ENCODE measurements at places on chromosomes 2 and 18.

GRCh38 chr18:58779529-58779928 lies 85.1 kb upstream of the ZNF532 start:
- no peak for DNase-seq

- no peak for DNase-seq
Observed at GRCh38 chr2:200469708-200470211, 40.1 kb downstream of the KCTD18 start.

GRCh38 chr2:215716956-215717355 lies 281.1 kb upstream of the FN1 start:
- DNase-seq, result no peak

- DNase-seq, result no peak
Observed at GRCh38 chr2:113209646-113210171, 35.9 kb downstream of the PSD4 start.

- DNase-seq, result no peak
Observed at GRCh38 chr2:83991992-83992391, 467.1 kb downstream of the SUCLG1 start.

GRCh38 chr2:72994282-72994990 lies 77.1 kb downstream of the SFXN5 start:
- no peak for DNase-seq

- no peak for DNase-seq
Observed at GRCh38 chr2:7609556-7609955, 692.3 kb downstream of the RNF144A start.

DNA sequence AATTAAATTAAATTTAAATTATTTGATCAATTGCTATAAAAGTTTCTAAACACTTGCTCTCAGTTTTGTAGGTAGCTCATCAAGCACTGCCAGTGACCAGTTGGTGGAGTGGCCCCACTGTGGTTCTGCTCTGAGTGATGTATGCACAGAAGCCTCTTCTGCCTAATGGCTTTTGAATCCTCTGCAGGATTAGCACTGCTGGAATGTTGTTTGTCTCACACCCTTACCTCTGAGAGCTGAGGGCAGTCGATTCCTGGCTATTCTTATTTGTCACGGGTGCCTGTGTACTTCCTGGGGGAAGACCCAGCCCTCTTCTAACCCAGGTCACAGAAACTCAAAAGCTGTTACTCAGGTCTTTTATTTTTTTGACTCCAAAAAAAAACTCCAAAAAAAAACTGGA lies 9.5 kb downstream of the CAPN14 start:
- no peak for DNase-seq

DNA sequence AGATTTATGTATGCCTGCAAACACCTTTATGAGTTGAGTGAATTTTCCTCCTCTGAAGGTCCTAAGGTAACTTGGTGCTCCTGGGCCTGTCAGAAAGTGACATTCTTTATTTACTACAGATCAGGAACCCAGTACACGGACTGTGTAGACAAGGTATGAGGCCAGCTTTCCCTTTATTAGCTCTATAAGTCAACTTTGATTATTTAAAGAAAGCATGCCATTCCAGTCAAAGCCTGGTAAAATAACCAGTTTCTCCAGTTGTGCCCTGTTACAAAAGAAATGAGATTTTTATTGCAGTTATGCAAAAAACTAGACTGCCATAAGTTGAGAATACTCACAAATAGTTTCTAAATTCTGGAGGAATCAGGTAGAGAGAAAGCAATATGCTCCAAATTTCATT lies 266.1 kb upstream of the SP5 start:
- DNase-seq, result no peak

- no peak for DNase-seq
Observed at GRCh38 chr18:49123431-49123830, 172.7 kb upstream of the SMAD7 start.

DNA sequence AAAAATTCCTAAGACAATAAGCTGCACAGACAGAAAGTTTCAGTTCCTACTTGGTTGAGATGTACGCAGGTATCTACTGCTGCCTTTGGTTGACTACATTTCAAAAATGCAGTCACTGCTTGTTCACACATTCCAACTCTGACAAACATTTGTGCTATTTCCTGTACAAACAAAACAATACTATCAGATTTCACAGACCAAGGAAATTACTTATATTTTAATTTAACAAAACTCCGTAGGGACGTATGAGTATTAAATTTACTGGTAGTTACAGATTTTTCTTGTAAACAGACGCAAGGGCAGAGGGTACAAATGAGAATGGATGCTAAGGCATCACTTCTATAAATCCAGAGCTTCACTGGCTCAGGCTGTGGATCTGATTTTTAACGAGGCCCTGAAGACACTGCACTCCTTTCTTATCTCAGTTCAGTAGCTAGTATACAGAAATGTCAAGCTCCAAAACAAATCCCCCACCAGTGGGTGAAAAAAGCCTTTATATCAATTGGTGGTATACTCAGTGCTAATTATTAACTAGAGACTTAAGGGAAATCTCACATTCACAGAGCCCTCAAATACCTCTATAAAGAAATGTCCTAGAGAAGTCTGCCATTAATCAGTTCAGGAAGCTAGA lies 31.7 kb upstream of the TTC32 start:
- no peak for DNase-seq

DNA sequence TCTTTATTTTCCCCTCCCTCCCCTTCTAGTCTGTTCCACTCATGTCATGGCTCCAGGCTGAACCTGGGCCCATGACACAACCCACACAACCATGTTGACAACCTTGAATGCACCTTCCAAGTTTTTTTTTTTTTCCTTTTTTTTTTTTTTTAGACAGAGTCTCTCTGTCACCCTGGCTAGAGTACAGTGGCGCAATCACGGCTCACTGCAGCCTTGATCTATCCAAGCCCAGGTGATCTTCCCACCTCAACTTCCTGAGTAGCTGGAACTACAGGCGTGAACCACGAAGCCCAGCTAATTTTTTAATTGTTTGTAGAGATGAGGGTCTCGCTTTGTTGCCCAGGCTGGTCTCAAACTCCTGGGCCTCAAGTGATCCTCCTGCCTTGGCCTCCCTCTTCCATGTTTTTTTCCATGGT lies 21.9 kb upstream of the ROCK2 start:
- no peak for DNase-seq
